ELR (cell line): ENCODE measurements at places on chromosomes 12 and 14.

DNA sequence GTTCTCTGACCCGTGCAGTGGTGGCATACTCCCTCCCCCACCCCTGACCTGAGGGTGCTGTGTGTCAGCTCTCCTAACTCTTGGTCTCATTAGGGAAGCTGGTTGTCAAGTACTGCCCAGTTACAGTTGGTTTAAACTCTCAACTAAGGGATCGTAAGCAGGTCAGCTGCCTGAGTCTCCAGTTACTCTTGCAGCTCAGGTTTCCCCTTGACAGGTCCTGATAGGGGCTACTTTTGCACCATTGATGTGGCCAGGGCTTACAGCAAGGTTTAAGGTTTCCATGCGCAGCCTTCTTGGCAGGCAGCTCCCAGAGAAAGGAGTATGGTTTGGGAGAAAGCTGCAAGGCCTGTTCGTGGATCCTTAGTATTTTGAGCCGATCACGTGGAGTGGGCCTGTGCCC, 74.5 kb downstream of the ETV6 start:
- DNase-seq: no peak

- DNase-seq: peak; percentile 28
Measured at GRCh38 chr12:68560851-68561422, 49.8 kb upstream of the RAP1B start.

- DNase-seq: no peak
Measured at GRCh38 chr12:78767264-78767981, 97.2 kb upstream of the SYT1 start.

DNA sequence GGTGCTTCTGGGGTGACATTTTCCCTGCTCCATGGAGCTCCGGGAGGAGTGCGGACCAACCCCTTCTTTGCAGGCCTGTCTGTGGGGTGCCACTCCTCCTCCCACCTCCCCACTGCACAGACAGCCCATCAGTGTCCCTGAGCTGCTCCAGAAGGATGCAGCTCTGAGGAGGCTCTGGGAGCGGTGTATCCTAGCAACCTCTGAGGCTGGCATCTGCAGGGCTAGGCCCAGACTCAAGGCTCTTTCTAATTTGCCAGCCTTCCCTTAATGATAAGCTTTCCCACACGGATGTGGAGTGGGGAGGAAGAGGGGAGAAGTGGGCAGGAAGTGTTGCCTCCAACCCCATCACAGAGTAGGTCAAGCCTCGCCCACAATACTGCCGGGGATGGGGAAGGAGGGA, 59.7 kb downstream of the CALM1 start:
- no peak for DNase-seq

GRCh38 chr12:108054496-108054895, 74.6 kb upstream of the WSCD2 start:
- no peak for DNase-seq

GRCh38 chr12:3089588-3089987, 12.4 kb downstream of the TSPAN9 start:
- no peak for DNase-seq

GRCh38 chr12:113158439-113159203, 9.1 kb downstream of the CFAP73 start:
- DNase-seq: no peak

GRCh38 chr14:105315941-105316576, 1.5 kb downstream of the PACS2 start:
- DNase-seq: no peak

DNA sequence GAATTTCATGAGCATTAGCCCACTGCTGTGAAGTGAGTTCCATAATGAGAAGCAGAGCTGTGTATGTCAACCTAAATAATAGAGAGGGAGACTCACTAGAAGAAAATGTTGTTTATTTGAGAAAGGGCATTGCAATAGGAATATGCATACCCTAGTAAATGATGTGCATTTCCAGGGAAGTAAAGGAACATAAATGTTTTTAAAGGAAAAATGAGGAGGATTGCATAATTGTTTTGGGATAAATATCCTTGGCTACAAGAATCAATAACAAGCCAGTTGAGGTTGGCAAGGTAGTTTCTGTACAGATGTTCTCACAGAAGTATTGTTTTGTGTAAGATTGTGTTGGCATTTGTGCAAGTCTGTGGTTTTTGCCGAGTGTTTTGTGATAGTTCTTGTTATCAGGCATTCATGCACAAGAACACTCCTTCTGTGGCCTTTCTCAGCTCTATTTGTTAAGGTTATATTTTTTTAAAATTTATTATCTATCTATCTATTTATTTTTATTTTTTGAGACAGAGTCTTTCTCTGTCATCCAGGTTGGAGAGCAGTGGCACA, 47.1 kb downstream of the EMP1 start:
- no peak for DNase-seq

GRCh38 chr12:10075451-10075850, 23.3 kb downstream of the CLEC1A start:
- no peak for DNase-seq

DNA sequence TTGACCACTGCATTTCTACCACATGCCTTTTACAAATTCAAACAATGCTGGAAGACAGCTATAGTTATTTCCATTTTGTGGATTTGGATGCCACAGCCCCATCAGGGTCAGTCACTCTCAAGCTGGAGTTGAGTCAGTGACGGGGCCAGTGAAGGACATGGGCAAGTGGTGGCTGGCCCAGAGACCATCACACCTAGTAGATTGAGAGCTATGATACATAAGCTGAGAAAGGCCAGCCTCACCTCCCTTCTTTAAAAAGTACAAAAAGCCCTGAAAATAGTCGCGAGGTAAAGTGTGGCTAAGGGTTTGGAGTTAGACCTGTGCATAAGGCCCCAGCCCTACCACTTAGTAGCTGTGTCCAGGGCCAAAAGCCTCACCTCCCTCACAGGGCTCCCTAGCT, 4.1 kb downstream of the KCTD10 start:
- no peak for DNase-seq

- no peak for DNase-seq
Measured at GRCh38 chr12:52759695-52760094, 17.4 kb downstream of the KRT76 start.

DNA sequence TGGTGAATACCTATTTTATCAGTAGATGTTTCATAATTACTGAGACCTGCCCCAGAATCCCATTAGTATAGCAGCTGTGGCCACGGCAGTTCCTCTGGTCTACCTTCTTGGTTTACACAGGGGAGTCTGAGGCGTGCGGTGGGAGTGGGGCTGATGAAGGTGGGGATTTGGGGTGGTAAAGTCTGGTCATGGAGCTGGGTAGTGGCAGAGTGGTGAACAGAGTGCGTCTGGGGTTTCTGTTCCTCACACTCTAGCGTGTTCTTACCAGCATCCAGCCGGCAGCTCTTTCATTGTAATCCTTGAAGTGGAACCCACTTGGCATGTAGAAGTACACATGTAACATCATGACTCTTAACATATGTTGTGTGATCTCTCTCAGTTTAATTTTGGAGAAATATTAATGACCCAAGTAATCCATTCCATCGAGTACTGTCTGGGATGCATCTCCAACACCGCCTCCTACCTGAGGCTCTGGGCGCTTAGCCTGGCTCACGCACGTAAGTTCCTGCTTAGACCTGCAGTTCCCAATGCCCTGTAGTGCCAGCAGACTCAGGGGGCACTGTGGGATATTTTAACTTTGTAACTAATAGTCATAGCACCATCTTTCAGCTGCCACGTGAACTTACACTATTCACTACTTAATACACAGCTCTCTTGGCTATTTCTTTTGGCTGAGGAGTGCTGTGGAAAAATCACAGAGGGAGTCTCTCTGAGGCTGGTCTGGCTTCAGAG, 7.9 kb upstream of the DNAH10 start:
- no peak for DNase-seq

- DNase-seq: no peak
Measured at GRCh38 chr12:77678621-77679020, 152.1 kb upstream of the NAV3 start.

GRCh38 chr14:88834883-88835431, 10.5 kb downstream of the TTC8 start:
- DNase-seq: peak; percentile 69

DNA sequence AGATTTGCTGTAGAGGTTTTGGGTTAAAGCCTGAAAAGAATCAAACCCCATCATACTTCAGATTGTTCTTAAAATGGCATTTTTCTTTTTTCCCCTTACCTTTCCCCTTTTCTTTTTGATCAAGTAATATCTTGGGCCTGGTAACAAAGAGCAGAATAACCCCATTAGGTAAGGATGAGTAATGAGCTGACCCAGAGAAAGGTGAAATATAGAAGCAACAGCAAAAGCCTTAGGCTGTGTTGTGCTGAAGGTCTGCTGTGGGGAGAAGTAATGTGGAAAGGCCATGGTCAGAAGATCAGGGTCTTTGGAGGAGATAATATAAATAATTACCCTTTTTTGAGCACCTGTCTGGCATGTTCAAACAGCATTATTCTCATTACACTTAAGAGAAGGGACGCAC, 42.3 kb downstream of the MIA2 start:
- no peak for DNase-seq

DNA sequence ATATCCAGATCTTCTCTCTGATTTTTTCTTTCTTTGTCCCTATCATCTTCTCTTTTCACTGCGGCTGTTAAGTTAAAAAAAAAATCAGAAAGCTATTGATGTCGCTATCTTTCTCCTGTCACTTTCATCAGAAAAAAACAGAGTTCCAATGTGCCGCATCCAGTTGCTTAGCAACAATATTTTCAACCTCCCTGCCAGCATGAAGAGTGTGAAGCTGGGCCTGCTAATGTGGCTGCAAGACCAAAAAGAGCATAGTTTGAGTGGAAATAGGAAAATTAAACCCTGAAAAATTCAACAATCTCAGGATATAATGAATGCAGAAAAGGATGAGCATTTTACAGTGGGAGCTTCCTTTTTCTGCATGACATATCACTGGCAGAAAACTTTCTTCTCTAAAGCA, 1025.4 kb upstream of the LRFN5 start:
- DNase-seq: no peak

DNA sequence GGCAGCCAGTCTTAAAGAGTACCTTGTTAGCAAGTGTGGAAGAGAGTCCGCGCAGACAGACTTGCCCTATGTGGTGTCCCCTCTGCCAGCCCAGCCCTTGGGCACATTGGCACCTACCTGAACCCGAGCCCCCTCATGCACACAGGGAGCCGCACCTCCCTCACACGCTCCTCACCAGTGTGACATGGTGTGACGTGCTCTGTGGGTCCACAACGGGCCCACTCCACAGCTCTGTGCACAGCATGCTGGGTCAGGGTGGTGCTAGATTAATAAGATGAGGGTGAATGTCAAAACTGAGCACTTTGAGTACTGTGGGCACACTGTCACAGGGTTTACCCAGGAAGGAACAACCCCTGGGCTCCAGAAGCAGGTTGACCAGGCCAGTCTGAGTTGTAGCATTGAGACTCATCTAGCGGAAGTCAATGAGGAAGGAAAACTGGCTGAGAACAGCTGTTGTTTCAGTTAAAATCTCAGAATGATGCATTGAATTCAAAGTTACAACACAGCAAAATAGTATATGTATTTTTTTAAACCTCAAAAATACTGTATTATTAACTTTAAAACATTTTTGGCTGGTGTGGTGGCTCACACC, 53.4 kb upstream of the AMN start:
- DNase-seq: no peak

DNA sequence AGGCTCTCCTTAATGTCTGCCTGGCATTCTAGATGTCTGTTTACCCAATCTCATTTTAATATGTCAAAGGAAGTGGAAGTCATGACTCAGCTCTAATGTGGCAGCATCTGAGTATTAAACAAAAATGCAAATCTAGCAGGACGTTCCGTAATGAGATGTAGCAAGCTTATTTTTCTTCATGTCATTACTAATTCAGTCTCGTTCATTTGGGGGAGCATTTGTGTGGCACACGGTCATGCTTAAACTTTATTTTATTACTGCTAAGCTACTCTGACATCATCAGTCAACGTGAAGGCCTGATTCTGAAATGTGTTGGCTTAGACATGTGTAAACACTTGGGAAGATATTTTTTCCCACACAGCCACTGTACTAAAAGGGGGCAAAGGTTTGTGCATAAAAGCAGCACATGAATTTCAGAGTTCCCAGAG, 326.7 kb upstream of the TMPO start:
- no peak for DNase-seq

DNA sequence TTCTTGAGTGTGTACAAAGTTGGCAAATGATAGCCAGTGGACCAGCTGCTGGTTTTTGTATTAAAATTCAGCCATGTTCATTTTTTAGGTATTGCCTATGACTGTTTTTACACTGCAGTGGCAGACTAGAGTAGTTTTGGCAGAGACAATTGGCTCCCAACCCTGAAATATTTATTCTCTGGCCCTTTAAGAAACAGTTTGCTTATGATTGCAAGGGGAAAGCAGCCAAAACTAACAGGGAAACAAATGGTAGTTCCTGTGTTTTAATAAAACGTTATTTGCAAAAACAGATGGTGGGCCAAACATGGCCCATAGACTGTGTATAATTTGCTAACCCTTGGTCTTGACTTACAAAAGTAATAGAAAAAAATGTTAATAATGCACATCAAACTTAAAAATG, 110.2 kb downstream of the ALX1 start:
- DNase-seq: no peak

- DNase-seq: no peak
Measured at GRCh38 chr12:94170690-94171594, 22.6 kb downstream of the PLXNC1 start.

DNA sequence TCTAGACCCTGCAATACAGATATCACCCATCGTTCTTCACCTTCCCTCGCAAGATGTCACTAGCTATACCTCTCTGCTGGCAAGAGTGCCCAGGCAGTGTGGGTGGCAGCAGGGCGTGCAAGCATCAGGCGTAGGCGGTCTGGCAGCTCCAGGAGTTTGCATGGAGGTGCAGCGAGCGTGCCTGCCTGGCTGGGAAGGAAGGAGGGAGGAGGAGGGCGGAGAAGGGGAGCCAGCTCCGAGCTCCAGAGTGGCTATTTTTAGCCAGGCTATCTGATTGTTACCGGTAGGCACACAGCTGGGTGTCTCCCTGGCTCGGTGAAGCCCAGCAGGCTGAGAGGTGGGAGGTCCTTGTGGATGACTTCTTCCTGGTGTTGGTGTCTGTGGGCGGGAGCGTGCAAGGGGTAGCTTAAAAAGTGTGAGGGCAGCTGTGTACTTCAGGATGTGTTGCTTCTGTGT, 6.2 kb downstream of the FOXJ2 start:
- DNase-seq: no peak

DNA sequence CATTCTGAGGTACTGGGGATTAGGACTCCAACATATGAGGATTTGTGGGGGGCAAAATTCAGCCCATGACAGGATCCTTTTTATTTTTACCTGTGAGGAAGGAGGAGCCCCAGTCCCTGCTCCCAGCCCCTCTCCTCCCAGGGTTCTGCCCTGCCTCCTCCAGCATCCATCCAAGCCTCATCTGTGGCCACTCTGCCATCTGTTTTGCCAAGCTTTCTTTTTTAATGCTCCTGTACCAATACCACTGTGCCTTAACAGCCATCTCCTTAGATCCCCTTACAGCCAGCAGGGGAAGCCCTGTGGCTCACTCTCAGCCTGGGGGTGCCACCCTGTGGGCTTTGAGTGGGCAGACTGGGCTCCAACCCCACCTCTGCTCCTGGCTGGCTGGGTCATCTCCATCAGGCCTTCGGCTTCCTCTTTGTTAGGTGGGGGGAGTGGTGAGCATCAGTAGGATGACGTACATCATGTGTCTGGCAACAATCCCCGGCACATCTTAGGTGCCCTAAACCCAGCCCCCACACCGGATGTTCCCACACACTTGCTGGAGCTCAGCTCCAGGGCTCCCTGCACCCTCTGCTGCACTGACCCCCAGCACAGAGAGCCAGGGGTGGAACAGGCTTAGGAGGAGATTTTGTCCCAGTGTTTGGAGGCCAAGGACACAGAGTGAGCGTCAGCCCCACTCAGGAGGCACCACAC, 40.2 kb downstream of the CYP46A1 start:
- no peak for DNase-seq

GRCh38 chr14:63710497-63710896, 17.4 kb downstream of the SGPP1 start:
- no peak for DNase-seq

- no peak for DNase-seq
Measured at GRCh38 chr14:61602733-61603077, 92.6 kb upstream of the HIF1A start.
